Naive thymus-derived CD8-positive, alpha-beta T cell (primary cell): ENCODE measurements at places on chromosomes 1 and 21.

DNA sequence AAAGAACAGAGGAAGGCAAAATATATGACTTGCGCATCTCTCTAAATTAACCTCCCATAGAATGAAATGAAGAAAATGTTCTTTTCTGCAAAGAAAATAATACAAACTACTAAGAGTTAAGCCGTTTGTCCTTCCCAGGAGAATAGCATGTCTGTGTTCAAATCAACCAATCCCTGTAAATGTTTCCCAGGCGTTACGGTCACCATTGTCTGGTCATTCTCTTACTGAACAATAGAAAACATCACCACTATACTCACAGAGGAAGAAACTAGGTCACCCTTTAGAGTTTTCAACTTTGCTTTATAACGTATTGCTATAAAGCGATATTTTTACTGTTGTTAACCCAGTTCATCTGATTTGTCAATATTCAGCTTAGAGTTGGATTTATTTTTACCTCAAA is 34.1 kb downstream of the COL11A1 start:
- DNase-seq: no peak

GRCh38 chr1:59292562-59292961 is 4.3 kb upstream of the FGGY start:
- peak; percentile 27 for DNase-seq

DNA sequence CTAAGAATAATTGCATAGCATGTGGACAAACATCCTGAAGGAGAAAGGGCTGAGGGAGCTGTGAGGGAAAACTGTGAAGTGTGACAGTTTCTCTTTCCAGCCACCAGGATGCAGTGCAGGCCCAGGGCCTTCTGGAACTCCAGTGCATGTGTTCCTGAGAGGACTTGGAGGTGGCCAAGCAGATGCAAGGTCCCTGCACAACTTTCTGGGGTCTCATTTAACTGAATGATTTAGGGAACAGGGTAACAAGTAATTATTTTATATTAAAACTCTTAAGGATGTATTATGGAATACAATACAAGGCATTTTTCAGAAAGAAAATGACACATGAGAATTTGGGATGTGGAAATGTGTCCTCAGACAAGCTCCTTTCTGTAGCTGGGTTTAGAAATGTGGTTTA is 61.2 kb upstream of the MCOLN3 start:
- peak; percentile 33 for DNase-seq

GRCh38 chr1:178688244-178688643 is 36.8 kb upstream of the RALGPS2 start:
- DNase-seq: no peak

GRCh38 chr1:50416150-50416527 is 7.1 kb downstream of the DMRTA2 start:
- DNase-seq: no peak

DNA sequence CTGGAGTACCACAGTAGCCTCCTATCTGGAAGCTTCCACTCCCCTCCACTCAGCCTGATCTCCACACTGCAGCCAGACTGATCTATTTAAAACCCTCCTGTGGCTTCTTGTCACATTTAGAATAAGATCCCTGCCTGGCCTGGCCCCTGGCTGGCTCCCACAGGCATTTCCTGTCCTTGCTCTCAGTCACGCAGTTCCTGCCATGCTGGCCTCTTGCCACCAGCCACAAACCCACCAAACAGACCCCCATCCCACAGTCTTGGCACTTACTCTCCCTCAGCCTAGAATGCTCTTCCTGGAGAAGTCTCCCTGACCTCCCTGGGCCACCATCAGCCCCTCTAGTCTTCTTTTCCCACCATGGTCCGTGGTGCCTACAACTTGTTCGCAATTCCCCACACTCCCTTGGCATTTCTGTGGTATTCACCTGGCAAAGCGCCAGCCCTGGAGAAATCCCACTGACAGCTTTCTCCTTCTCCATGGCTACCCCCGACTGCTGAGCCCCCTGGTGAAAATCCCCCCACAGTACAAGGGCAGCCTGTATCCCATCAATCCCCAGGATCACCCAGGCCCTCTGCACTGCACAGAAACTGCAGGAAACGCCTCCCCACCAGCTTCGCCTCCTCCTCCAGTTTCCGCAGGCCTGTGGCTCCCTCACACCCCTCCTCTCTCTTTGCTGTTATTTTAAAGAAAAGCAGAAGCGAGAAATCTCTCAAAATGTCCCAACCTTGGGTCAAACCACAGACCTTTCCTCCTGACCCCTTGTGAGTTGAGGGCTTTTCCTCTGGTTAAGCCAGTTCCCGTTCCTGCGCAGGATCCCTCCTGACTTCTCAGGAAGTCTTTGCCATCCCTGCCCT is 94.5 kb downstream of the SYT2 start:
- no peak for DNase-seq

DNA sequence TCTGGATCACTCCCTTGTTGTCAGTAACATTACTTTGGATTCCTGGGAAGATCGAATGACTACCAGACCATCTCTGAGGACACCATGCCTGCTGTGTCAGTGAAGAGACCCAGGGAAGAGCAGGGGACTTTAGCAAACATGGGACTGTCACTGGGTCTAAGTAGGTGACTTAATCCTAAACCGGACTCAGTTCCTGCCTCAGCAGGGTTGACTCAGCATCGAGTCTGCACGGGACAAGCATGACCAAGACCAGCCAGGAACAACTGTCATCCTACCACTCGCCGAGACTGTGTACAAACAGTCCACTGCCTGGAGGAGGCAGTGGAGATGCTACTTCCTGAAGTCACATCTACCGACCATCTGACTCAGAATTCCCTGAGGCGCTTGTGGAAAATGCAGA is 53.2 kb upstream of the RAB4A start:
- DNase-seq: no peak

GRCh38 chr1:147726168-147726567 is 34.2 kb downstream of the GJA5 start:
- DNase-seq: no peak

GRCh38 chr1:109803901-109804331 is 40.2 kb upstream of the EPS8L3 start:
- no peak for DNase-seq

DNA sequence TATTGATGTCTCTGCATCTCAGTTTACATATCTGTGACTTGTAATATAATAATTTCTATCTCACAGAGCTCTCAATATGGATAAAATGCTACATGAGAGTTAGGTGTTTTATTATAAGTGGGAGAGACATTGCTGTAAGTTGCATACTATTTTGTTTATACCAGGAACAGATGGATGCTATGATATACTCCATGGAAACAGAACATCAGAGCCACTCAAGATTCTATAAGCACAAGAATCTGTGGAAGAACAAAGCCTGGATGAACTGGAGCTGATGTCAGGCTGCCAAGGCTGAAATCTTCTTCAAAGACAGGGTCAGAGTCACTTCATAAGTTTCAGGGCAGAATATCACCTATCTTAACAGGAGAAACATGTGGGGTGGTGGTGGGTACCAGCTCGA is 30.2 kb downstream of the DUSP10 start:
- DNase-seq: no peak

- DNase-seq: no peak
Measured at GRCh38 chr1:30295674-30296073, 427.7 kb downstream of the MATN1 start.

DNA sequence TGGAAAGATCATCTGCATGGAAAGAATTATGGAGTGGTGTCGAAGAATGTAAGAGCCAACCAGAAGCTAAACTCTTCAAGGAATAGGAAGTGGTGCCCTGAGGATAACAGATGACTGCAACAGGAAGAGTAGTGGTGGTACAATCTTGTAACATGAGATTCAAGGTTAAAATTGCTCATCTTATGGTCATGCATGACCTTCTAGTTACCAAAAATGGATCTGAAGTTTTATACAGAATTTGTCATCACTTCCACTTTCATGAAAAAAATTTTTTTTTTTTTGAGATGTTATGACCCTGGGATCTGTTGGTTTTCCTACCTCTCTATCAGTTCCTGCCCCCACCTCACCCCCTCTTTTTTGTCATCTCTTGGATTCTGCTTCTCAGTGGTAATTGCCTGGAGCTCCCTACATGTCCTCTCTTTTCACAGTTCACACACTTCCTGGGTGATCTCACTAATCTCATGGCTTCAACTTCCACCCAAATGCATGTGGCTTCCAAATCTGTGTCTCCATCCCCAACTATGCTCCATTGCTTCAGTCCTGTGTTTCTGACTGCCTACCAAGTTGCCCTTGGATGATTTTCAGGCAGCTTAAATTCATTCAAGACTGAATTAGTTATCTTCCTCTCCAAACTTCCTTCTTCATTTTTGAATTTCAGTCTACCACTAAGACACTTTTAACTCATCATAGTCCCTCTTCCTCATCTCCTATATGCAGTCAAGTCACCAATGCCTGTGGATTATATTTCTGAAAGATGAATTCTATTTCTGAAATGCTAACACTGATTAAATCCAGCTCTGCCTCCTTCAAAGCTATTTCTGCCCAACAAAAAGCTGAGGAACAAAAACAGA is 48.4 kb downstream of the SLAMF6 start:
- DNase-seq: no peak

DNA sequence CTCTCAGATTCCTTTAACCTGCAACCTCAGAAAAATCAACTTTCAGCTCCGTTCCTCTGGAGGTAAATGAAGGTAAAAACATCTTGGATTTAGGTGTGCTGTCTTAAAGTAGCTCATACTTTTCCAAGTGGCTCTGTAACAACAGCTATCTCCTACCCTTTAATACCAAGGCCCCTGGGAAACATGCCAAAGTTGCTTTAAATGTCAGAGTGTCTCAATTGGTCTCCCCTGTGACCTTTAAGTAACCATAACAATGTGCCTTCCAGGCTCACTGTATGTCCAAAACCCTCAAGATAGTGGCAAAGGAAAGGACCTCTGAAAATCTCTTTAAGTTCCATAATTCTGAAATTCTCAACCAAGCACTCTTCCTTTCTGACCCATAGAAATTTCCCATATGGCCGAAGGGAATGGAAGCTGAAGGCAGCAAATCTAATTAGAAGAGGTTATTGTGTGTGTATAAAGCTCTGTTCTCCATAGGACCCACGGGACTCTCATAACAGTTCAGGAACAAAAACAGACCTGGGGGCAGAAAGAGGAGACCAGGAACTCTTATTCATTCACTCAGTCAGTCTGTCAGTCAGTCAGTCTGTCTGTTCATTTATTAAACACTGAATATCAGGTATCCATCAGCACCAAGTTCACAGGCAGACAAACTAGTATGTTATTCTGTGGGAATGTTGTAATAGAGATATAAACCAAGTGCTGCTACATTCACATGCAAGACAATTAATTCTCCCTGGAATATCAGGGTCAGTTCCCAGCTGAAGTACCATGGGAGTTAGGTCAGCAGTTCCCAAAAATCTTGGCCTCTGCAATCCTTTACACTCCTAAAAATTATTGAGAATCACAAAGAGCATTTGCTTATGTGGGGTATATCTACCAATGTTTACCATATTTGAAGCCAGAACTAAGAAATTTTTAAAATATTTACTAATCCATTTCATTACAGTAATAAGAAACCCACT is 19.1 kb downstream of the ASTN1 start:
- DNase-seq: no peak

DNA sequence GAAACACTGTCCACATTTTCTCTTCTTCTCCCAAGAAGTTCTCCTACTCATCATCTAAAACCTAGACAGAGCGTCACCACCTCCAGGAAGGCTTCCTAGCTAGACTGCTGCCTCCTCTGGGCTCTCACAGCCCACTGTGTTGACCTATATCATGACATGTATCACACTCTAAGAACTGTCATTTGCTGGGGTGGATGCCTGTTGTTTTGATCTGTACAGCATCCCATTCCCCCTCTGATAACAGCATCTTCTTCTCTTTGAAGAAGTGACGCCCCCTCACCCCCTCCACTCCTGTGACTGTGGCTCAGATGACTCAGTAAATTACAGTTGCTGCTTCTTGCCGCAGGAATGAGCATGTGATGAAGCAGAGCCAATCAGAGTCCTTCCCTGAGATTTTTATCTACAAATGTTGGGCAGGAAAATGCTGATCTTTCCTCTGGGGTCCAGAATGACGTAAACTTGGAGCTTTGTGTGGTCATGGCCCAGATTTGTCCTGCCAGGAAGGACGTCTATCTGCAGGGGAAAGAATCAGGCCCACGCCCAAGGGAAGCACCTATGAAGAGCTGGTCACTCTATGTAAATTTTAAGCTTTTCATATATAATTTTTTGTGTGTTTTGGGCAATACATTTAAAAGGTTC is 28.0 kb upstream of the FOXO6 start:
- no peak for DNase-seq

DNA sequence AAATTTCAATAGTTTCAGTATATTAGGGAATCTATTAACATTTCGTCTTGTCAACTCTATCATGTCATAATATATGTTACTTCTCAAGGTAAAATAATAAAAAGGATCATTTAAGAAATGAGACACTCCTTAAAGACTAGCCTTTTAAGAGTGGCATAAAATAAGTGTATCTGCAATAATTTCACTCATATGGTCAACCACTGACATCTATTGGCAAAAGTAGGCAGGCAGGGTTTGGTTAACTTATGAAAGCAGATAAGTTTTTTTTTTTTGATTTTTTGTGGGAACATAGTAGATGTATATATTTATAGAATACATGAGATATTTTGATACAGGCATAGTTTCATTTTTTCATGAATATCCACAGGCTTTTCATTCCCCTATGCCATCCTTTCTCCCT is 5.5 kb upstream of the RGS21 start:
- no peak for DNase-seq

- no peak for DNase-seq
Measured at GRCh38 chr1:230243146-230243545, 176.1 kb downstream of the GALNT2 start.

- no peak for DNase-seq
Measured at GRCh38 chr1:162022626-162023025, 1.0 kb downstream of the OLFML2B start.

- no peak for DNase-seq
Measured at GRCh38 chr1:245458234-245458633, 303.4 kb downstream of the KIF26B start.

DNA sequence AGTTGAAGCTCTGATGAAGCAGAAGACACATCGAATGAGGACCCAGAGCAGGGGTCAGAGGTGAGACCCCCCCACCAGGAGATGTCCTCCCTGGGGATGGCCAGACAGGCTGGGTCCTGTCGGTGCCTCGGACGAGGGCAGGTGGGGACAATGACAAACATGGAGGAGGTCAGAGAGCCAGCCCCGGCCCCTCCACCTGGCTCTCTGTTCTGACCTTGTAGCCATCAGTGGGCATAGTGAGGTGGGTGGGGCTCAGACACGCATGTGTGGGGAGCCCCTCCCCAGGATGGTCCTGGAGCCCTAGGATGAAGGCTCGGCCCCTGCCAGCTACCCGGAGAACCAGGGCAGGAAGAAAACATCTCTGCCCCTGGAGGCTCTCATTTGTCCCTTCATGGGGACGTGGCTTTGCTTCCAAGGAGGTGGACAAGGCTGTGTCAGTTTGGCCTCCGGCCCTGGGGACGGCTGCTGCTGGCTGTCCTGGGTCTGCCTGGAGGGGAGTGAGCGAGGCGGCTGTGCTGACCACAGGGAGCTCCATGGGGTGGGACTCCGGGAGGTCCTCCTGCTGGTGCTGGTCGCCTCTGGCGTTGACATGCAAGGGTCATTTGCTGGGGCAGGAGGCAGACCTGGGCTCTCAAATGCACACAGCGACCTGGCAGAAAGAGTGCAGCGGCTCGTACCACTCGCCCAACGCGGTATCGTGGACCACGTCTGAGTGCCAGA is 2.6 kb downstream of the KRTAP10-6 start:
- DNase-seq: no peak

- DNase-seq: no peak
Measured at GRCh38 chr21:30561957-30562356, 843 bp upstream of the KRTAP19-7 start.
